Renal cortex interstitium (tissue), 15 donors: ENCODE measurements at places on chromosomes 12 and 14.

DNA sequence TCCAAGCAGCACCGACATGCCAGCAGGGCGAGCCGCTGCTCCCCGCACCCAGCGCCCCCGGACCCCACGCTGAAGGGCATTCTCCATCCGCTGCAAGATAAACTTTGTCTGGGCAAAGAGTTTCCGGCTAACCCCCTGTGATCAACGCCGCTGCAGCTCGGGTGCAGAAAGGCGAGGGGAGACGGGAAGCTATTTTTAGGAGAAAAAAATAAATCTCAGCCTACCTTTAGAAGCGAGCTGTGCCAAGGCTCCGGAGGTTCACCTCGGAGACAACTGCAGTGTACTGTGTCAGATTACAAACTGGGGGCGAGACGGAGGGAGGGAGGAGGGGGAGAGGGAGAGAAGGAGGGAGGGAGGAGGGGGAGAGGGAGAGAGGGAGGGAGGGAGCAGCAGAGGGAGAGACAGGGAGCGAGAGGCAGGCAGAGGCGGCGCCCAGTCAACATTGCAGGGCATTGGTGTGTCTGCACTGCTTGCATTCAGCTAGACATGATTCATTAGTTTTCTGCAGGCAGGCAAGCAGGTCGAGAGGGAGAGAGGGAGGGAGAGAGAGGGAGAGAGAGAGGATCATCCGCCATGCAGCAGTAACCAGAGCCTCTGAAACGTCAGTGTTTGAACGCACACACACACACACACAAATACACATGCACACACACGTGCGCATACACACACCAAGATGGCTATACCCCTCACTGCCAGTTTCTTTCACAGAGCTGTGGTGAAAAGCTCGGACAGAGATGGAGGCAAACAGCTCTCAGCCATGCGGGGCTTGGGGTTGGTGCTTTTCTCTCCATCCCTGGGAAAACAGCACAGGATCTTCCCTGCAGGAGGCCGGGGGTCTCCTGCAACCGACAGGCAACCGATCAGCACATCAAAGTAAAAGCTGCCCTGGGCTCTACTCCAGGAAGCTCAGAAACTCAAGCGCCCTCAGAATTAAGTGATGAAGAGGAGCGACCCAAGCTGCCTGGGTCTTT, at the start of gene RIMBP2:
RIMBP2 (minus strand) TSS at position 302 of the 971 bp plus-strand sequence. CDS start 237,286 bp downstream, outside the sequence.
- peak; percentile 75 for DNase-seq

DNA sequence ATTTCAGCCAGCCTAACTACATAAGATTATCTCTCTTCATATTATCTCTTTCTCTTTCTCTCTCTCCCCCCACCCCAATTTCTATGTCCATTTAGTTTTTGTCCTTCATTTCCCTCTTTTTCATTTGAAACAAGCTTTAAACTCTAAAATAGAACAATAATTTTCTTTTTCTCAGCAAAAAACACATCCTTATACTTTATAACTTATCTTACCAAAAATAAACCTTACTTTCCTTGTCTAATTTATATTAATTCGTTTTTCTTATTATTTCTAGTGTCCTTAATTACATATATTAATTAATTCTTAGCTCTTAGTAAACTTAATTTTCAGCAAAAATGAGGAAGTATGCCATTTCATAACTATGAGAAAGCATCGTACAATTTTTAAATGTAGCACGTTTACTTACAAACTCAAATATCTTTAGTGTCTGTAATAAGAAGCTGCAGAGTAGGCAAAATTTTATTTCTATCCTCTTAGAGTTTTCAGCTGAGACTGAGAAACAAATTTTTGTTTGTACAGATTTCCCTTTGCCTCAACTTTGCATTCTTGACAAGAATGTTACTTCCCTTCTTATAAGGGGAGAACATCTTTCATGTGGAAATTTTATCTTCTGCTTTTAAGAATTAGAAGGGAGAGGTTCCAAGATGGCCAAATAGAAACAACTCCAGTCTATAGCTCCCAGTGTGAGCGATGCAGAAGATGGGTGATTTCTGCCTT, 65.1 kb upstream of the ST8SIA1 start:
- DNase-seq, result no peak

DNA sequence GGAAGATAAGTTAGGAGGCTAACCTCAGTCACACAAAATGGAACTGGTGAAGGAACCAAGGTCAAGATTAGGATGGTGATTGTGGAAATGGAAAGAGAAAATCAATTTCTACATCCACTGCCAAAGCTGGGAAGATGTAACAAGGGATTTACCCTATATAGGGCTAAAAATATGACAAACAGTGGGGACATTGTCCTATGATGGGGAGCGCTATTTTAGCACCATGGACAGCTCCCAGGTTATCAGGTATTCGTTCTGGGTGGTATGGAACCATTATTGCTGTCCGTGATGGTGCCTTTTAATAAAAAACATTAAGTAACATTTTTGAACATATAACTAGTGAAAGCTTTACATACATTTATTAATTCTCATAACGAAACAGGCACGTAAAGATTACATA, 124.0 kb downstream of the NDUFA12 start:
- no peak for DNase-seq

DNA sequence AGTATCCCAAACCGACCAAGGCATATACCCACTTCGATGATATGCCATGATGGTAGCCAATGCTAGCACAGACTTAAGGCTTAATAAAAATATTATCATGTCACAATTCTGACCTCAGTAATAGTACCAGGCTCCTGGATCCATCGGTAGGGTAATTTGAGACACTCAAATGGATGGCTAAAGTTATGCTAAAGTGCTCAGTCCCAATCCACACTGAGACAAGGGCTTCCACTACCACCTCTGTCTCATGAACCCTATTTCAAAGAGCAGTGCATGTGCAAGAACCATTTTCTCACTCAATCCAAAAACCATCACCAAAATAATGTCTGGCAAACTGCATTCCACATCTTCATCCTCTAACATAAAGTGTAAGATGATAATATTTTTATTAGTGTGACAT, 122.4 kb upstream of the KRR1 start:
- no peak for DNase-seq

DNA sequence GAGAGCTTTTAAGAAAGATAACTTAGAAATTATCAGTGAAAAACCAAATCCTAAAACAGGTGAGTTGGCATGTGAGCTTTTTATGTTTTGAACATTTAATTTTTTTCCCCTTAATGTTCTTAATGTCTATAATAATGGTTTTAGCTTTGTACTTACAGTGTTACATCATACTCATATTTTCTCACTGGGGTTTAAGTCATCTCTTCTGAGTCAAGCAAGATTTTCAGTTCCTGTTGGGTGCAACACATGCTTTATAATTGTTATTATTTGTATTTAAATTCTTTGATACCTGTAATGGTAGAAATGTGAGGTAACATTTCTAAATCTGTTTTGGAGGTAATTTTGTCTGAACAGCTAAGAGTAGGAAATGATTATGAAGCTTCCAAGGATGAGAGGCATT, 113.0 kb downstream of the PLEKHA5 start:
- DNase-seq, result no peak

GRCh38 chr12:107490010-107490409, 195.6 kb upstream of the PWP1 start:
- no peak for DNase-seq

- no peak for DNase-seq
These were observed 166.0 kb upstream of the NOS1 start for GRCh38 chr12:117527479-117527855.

- DNase-seq, result no peak
These were observed 95.8 kb downstream of the TMTC3 start for GRCh38 chr12:88237954-88238353.

DNA sequence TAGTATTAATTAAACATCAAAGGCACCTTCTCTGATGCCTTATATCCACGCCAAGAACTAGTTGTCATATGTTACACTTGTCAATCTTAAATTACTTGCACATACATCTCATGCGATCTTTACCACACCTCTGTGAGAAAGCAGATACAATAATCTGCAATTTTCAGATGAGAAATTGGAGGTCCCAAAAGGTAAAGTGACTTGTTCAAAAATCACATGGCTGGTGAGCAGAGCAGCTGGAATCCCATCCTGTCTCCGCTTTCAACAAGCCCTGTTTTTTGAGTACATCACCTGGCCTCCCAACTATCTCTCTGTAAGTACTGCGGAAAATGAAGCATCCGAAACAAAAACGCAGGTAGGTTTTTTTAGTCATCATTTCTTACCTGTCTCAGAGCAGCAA, 203.4 kb upstream of the FOXN3 start:
- no peak for DNase-seq

DNA sequence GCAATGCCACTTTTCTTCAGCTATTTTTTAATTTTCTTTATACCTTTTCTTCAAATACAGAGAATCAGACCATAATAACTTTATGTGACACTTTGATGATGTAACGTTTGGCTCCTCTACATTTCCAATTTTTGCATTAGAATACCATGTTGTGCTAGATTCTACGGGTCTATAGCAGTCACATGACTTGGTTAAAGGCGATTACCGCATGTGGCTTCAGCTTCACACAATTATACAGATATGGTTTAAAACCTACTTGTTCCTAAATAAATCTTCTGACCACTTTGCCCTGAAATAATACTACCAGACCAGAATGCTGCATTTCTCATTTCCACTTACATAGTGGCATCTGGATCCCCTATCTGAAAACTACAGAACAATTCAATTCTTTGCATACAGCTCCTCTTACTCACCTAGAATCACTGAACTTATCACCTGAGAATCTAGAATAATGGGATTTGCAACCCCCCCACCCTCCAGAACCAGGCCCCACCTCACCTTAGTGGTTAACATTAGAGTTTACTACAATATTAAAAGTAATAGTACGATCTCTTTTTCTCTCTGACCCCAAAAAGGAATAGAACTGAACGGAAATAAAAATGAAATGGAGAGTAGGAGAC, 1.3 kb downstream of the MAX start:
- no peak for DNase-seq

- DNase-seq, result no peak
These were observed 732.4 kb downstream of the AACS start for GRCh38 chr12:125797421-125798175.

GRCh38 chr14:51410897-51411296, 170.8 kb downstream of the TMX1 start:
- DNase-seq, result no peak

- DNase-seq, result no peak
These were observed 104.0 kb upstream of the PLEKHA5 start for GRCh38 chr12:19025582-19025981.

DNA sequence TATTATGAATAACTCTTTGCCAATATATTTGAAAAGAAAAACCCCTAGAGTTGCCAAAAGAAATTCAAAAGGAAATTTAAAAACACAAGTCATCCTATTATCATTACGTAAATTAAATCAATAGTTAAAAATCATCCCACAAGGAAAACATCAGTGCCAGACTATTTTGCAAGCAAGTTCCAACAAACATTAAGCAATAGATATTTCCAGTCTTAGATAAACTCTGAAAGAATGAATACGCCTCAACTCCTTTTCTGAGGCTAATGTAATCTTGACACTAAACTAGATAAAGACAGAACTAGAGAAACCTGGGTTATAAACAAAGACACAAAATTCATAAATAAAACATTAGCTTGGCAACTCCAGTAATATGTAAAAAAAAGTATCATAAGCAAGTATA, 245.9 kb downstream of the FOXN3 start:
- no peak for DNase-seq

DNA sequence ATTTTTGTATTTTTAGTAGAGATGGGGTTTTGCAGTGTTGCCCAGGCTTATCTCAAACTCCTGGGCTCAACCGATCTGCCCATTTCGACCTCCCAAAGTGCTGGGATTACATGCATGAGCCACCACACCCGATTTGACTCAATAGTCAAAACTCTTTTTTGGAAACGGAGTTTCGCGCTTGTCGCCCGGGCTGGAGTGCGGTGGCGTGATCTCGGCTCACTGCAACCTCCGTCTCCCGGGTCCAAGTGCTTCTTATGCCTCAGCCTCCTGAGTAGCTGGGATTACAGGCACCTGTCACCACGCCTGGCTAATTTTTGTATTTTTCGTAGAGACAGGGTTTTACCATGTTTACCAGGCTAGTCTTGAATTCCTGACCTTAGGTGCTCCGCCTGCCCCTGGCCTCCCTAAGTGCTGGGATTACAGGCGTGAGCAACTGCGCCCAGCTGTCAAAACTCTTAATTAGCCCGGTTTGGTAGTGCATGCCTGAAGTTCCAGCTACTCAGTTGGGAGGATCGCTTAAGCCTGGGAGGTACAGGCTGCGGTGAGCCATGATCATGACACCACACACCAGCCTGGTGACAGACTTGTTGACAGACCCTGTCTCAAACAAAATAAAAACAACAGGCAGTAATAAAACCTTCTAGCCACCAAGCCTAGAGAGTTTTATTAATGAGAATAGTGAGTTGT, 12.4 kb downstream of the MED21 start:
- DNase-seq, result peak; percentile 29

DNA sequence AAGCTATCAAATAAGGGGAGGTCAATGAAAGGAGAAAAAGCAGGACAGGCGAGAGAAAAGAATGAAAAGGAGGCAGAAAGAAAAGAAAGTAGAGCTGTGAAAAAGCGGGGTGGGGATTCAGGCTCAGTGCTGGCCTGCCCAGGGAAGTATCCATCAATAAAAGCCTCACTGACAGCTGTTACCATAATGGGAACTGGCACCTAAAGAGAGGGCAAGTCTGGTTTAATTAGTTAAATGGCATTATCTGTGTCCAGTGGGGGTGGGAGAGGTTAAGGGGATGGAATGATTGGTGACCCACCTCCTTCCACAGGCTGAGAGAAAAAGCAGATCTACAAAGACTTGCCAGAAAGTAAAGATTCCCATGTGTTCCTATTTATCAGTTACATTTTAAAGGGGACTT, 7.4 kb downstream of the SALL2 start:
- no peak for DNase-seq

DNA sequence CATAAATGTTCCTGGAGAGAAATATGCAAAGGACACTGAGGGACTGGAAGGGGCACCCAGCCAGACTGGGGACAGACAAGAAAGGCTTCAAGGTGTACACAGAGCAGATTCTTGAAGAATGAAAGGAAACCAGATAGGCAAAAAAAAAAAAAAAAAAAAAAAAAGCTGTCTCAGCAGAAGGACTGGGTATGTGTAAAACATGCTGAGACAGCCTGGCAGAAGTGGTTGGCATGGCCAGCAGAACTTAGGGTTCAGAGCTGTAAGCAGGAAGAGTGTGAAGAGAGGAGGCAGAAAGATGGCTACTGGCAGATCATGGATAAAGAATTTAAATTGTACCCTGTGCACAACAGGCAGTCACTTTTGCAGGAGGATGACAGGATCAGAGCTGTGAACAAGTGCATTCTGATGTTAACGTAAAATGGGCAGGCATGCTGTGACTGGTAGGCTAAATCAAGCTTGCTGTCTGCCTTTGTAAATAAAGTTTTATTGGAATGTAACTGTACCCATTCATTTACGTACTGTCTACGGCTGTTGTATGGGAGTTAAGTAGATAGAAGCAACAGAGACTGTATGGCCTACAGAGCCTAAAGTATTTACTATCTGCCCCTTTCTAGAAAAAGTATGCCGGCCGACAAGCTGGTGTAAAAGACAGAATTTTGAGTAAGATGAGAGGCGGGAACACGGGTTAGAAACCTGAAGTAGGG, 42.2 kb downstream of the UBR7 start:
- DNase-seq, result no peak

GRCh38 chr14:56333359-56334292, 215.4 kb downstream of the PELI2 start:
- no peak for DNase-seq
